ENCODE measurements at places on chromosomes 16 and 17. TPM values are rescaled to one million over a fixed set of nuclear protein-coding genes. Genes with fewer than 3 reads are reported as not detected.

The DPEP1 gene
- under 0.01 TPM for total RNA-seq

The FBXO39 gene
- 0.81 TPM for total RNA-seq

The TBX4 gene
- not detected for total RNA-seq

The CORO6 gene
- total RNA-seq: 4.6 TPM

The CCL11 gene
- total RNA-seq: not detected

The GOSR2 gene
- total RNA-seq: 29.9 TPM

GRCh38 chr16:49019831-49020230, 261.8 kb downstream of the CBLN1 start:
- DNase-seq: no peak

DNA sequence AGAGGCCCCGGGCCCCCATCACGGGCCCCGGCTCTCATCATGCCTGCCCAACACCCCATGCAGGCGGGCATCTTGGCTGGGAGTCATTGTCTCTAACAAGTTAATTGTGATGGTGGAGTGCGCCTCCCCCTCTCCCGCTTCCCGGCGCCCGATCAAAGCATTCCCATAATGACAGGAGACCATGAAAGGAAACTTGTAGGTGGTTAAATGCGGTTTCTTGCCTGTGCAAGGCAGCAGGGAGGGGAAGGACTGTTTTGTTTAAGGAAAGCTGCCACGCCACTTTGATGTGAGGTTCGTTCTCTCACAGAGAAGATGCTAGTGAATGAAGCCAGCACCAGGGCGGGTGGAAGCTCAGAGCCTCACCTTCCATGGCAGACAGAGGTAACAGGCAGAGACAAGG, 45.4 kb downstream of the C16orf78 start:
- no peak for DNase-seq

DNA sequence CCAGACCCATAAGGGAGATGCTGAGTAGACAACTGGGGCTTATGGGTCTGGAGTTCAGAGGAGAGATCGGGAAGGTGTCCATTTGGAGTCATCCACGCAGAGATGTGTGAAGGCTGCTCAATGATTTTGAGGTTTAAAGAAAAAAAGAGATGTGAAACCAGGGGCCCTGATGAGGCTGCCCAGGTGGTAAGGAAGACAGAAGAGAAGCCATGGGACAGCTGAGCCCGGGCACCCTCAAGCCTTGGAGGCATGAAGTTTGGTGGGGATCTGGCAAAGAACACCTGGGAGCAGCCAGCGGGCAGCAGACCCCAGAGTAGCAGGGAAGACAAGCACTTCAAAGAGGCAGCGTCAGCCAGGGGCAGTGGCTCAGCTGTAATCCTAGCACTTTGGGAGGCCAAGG, 20.8 kb upstream of the MYO15B start:
- DNase-seq: no peak

- no peak for DNase-seq
Observed at GRCh38 chr17:34899643-34900291, 61.5 kb downstream of the CCT6B start.

- DNase-seq: no peak
Observed at GRCh38 chr16:12802048-12802447, 1.6 kb downstream of the CPPED1 start.

DNA sequence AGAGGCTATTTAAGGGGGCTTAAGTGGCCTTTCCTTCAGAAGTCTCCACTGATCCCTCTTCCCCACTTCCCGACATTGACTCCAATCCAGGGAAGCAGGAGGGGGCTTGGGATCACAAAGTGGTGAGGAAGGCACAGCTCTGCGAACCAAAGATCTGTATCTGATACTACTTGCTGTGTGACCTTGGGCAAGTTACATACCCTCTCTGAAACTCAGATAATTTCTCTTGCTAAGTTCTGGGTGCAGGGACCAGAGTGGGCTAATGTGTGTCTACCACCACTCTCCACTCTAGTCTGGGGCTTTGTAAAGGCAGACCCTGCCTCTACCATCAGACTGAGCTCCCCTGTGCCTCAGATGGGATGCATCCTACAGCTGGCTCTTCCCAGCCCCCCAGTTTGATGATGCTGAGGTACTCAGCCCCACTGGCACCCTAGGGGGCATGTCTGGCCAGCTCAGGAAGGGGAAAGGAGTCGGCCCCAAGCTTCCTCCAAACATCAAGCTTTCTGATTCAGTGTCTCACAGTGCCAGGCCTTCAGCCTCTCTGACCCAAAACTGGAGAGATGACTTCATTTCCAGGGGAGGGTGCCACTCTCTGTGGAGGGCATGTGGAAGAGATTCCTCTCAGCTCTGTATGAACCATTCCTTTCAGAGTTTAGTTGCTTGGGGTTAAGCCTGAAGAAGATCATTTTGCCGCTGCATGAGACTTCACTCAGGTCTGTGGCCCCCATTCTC, 10.9 kb downstream of the DLX4 start:
- no peak for DNase-seq

- no peak for DNase-seq
Observed at GRCh38 chr17:6160911-6161855, 91.0 kb downstream of the WSCD1 start.

DNA sequence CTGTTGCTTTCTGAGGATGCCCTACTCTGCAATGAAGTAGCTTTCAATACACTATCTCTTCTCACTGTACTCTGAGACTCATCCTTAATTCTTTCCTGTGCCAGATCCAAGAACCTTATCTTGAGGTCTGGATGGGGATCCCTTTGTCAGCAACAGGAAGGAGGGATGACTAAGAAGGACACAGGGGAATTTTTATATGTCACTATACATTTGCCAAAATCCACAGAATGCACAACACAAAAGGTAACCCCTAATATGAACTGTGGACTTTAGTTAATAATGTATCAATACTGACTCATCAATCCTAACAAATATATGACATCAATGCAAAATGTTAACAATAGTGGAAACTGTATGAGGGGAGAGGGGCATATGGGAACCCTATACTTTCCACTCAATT, 4.7 kb upstream of the RBBP6 start:
- DNase-seq: no peak

GRCh38 chr16:12728469-12728868, 75.2 kb downstream of the CPPED1 start:
- no peak for DNase-seq

GRCh38 chr17:21252796-21253645, at the start of gene NATD1:
NATD1 (minus strand) TSS chr17:21253410; CDS start chr17:21253264, 146 bp downstream.
- DNase-seq: peak; percentile 85

GRCh38 chr16:90031186-90031930, 12.1 kb upstream of the DBNDD1 start:
- DNase-seq: no peak

DNA sequence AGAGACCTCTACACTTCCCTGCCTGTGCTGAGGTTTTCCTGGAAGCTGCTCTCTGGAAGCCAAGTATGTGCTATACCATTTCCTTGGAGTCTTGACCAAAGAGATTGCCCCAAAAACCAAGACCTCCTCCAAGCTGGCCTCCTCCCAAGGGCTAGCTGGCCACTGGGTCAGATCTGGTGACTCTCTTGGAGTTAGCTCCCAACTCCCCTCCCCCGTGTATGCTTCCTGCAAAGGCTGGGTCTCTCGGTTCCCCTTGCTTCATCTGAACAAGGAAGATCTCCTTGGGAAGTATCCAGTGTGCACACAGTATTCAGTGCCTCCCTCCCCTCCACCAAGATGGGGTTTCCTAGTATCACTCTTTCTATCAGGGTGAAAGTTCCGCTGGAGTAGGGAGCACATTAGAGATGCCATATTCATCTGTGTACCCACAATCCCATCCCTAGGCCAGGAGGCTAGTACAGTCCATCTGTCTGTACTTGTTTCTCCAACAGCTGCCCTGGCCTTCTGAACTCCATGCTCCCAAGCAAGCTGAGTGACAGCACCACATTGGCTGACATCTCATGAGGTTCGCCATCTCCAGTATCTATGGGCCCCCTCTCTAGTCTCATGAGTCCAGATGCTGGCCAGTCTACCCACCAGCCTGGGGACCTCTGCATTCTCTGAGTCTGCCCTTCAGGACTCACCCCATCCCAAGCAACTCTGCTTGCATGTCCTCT, 3.2 kb downstream of the GAS7 start:
- no peak for DNase-seq

- DNase-seq: peak; percentile 22
Observed at GRCh38 chr17:38508954-38509771, 80.9 kb downstream of the ARHGAP23 start.

DNA sequence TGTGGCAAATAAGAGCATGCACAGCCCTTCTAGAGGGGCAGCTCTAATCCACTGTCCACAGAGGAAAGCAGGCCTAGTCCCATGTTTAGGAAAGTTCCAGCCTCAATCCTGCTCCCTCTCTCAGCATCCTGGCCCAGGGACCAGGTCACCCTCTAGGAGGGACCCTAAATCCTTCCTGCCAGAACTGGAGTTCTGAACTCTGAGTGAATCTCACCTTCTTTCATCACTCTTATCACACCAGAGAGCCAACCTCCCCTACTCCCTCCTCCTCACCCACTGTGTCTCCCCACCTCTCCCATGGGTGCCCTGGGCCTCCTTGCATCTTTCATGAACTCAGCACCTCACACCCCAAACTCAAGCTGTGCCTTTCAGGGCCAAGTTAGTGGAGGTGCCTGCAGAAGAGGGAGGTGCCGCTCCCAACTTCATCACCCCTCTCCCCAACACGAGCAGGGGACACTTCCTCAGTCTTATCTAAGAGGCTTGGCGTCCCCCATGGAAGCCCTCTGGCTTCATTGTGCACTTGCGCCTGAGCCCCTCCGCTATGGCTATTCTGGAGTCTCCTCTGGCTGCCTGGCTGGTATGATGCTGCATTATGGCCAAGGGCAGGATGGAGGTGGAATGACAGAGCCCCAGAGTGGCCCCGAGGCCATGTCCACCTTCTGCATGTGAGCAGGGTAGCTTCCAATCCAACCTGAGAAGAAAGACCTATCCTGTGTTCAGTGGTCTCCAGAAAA, 31.7 kb downstream of the PIK3R6 start:
- DNase-seq: no peak

GRCh38 chr16:17557949-17558348, 87.2 kb upstream of the XYLT1 start:
- DNase-seq: no peak

- no peak for DNase-seq
Observed at GRCh38 chr17:61833536-61834193, 29.7 kb downstream of the BRIP1 start.

DNA sequence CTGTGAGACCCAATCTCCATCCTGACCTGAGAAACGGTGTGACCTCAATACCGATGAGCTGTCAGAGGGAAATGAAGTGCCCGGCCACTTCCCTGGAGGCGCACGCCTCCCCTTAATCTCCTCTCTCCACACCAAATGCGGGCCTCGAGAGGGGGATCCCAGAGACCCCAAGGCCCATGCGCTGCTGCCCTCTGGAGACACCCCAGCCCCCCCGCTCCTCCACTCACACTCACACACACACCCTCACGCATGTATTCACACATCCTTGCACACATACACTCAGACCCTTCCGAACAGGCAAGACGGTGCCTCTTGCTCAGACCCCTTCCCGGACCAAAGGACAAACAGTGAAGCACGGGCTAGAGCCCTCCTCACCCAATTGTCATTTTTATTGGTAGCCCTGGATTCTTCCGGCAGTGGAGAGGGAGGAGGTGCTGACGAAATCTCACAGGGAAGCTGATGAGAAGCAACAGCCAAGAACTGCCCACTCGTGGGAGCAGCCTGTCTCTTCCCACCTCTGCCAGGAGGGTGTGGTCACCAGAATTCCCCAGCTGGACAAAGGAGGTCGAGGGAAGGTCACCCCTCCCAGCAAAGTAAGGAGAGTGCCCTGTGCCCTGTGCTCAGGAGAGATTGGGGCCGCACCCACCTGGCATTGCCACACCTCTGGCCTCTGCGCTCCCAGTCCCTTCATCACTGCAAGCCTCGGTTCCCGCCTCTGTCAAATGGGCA, 136.0 kb upstream of the TNRC6C start:
- DNase-seq: no peak

DNA sequence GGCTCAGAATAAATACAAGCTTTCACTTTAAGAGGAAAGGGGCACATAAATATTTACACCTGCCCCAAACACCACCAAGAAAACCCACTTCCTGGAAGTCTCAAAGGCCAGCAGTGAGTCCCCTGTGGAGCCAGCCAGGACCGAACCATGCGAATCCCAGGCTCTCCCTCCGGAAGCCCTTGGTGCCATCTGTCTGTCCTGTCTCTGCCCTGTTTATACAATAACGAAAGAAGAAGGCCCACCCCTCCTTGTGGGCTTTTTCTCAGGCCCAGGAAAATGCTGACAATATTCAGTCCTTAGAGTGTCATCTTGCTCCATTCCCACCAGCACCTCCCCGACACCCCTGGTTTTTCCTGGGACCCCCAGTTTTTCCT, 3.6 kb upstream of the SLC6A4 start:
- no peak for DNase-seq

DNA sequence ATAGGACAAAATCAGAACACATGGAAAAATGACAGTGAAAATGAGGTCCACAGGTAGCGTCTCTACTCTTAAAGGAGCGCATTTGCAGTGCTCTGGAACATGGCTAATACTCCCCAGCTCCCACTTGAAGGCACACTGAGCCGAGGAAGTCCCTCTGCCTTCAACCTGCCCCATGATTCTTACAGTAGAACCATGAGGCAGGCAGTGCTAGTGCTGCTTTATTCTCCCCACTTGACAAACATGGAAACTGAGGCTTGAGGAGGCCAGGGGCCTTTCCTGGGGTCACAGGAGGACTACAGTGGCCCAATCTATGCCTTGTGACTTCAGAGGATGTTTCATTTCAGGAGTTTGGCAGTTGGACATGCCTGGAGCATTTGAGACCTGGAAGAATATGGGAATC, 244.1 kb upstream of the MAF start:
- no peak for DNase-seq

DNA sequence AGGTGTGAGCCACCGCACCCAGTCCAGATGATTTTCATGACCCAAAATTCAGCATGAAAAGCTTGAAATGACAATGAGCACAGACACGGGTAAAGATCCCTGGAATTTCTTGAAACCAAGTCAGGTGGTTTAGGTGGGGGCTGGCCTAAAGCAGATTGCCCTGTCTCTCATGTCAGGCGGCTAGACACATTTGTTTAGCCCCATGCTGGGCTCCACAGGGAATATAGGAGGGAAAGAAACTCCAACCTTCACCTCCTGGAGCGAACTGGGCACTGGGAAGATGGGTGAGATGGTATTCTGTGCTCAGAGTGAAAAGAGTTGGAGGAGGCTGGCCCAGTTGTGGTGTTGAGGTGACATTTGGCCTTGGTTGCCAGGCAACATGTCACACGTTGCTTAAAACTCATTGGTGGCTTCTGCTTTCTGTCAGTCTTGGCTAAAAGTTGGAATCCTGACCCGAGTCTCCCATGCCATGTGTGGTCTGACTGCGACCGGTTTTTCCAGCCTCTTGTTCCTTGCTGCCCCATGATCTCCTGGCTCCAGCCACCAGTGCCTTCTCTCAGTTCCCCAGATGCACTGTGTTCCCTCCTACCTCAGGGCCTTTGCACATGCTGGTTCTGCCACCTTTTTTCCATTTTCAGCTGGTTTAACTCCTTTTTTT, 113.7 kb downstream of the ABCC6 start:
- no peak for DNase-seq

DNA sequence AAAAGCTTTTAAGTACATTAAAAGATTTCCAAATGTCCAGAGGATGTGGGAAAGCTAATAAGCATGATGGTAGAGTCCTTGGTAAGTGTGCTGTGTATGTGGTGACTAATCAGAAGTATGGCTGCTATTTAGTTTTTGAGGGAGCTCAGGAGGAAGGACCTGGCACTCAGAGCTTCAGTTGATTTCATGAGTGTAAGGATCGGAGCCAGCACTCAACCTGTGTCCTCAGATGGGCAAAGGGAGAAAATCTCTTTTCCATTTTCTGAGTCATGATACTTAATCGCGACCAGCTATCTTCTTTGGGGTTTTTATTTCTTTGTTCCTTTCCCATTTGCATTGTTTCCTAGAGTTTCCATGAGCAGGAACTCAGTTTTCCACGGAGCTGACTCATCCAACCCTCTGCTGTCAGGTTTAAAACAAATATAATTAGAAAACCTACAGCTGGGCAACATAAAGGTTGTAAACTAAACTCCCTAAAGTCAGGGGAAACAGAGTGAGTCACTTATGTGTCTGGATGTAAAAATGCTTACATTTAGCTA, 125.4 kb downstream of the MAP2K6 start:
- no peak for DNase-seq
